ENCODE measurements at places on chromosomes 5 and 9. TPM values are rescaled to one million over a fixed set of nuclear protein-coding genes. Genes with fewer than 3 reads are reported as not detected.

The FRRS1L gene
- total RNA-seq: 0.04 TPM

The KLHL3 gene
- total RNA-seq: 2.0 TPM

The MOCS2 gene
- total RNA-seq: 47.7 TPM

The WHRN gene
- total RNA-seq: 2.8 TPM

The MYO10 gene
- total RNA-seq: 62.5 TPM

- no peak for DNase-seq
Observed at GRCh38 chr5:107948377-107948776, 277.6 kb upstream of the EFNA5 start.

DNA sequence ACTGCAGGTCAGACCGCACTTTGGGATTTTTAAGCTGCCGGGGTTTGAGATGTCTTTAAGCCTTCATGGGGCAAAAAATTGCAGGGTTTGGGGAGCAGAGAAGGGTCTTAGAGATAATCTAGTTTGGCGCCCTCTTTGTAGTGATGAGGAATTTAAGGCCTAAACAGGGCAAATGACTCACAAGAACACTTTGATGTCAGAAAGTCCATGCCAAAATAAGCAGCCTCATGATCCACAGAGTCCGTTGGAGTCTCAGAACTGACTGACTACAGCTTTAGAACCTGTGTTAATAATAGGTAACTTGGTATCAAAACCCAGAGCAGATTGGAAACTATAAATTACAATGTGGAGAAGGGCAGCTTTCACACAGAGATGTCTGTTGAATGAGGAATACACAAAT, 35.9 kb upstream of the PTGS1 start:
- DNase-seq: no peak

- DNase-seq: no peak
Observed at GRCh38 chr5:32201122-32201753, 27.1 kb upstream of the GOLPH3 start.

DNA sequence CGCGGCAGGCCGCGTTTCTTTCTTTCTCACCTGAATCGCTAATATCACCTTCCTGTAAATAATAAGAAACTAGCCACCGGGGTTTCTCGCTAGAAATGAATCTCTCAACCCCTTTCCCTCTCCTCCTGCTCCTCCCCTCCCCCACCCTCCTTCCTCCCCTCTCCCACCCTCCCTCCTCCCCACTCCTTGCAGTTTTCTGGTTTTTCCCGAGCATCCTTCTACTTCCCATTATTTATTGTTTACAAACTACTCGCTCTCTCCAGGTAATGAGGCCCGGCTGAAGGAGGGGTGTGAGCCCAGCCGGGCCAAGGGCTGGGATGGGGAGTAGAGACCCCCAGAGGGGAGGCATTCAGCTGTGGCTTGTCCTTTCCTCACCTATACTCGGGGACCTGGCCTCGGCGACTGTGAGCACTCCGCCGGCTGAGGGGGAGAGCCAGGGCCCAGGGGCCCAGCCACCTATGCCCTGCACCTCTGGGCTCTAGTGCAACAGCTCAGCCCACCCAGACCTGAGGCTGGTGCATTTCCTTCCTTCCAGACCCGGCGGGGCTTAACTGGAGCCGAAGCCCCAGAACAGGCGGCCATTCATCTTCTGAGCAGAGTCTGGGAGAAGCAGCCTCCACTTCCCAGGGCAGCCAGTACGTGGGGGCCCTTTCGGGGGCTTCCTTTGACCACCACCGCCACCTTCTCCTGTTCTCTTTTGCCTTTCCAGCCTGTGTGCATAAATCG, 2.1 kb upstream of the IRX4 start:
- DNase-seq: no peak

DNA sequence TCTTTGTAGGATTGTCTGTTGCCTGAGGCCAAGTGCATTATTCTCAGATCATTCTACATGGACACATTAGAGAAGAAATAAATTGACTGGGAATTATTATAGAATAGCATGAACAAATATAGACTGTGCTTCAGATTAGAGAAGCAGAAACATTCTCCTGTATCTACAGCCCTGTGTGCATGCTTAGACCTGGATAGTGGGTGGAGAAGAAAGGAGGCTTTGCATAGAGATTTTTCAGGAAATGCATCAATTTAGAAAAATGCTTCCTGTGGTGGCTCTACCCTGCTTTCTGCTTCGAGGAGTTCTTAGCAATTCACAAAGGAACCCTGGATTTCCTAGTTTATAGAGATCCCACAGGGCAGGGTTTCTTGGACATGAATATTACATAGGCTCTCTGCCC, 66.7 kb downstream of the IRX1 start:
- no peak for DNase-seq

GRCh38 chr5:102481054-102481715, 17.6 kb downstream of the SLCO6A1 start:
- DNase-seq: no peak

- DNase-seq: peak; percentile 95
Observed at GRCh38 chr9:110748251-110748893, 79.8 kb downstream of the MUSK start.
